ENCODE measurements at places on chromosomes 1 and 21. TPM values are rescaled to one million over a fixed set of nuclear protein-coding genes. Genes with fewer than 3 reads are reported as not detected.

The STIL gene
- 41.4 TPM for total RNA-seq

The CHODL gene
- total RNA-seq = not detected

The F5 gene
- 59.1 TPM for total RNA-seq

The SLC35F3 gene
- total RNA-seq = not detected

The SCAMP3 gene
- total RNA-seq = 82.9 TPM

The DCDC2B gene
- not detected for total RNA-seq

The THEM5 gene
- not detected for total RNA-seq

The G0S2 gene
- 139 TPM for total RNA-seq

The OR6N1 gene
- total RNA-seq = not detected

The GJB4 gene
- not detected for total RNA-seq

The TMEM269 gene
- total RNA-seq = 0.57 TPM

The C1orf94 gene
- total RNA-seq = not detected

The LGR6 gene
- total RNA-seq = 0.19 TPM

The BLACAT1 gene
- total RNA-seq = 0.30 TPM

- DNase-seq = no peak
Observed at GRCh38 chr1:244451539-244451950, at the start of gene ADSS2. Gene ADSS2, minus strand, starts transcription at chr1:244451909. Its CDS starts 92 bp downstream, at chr1:244451817.

DNA sequence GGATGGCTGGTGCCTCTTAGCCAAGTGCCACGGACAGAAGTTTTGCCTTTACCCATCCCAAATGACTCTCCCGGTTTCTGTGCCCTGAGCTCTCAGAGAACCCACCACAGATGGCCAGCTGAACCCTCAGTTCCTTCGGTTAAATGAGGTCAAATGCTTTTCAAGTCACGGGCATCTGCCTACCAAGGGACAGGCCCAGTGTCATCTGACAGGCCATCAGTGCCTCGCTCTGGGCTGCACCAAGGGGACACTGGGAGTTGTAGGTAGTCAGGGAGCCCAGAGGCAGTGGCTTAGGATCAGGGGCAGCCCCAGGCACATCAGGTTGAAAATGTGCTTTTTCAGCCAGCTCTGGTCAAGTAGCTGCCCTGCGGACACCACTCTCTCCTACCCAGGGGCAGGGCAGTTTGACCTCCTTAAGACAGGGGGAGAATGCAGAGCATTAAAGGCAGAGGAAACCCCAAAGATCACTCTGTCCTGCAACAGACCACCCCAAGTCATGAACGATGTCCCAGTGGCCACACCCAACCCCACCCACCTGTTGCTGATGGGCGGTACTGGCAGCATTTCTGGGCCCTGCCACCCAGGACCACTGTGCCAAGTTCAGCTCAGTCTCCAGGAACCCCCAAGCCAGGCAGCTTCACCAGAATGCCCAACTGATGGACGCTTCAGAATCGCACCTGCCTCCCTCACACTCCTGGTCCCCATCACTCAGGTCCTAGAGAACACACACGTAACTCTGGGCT, 60.7 kb downstream of the CASZ1 start:
- no peak for DNase-seq

GRCh38 chr1:18064534-18064933, 43.1 kb upstream of the IGSF21 start:
- no peak for DNase-seq

DNA sequence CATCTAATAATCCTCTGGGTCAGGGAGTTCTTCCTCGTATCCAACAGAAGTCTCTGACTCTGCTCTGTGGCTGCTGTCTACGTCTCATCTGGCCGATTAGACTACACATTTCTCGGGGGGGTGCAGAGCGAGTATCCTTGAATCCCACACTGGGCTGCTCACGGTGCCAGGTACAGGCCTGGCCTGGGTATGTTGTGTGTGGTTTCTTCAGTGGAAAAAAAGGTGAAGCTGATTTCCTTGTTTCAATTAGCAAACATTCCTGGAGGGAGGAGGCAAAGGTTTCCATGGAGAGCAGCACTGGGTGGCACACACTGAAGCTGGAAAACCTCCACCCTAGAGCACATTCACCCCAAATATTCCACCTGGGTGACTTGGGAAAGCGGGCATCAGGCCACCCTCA, 2.0 kb upstream of the RAB7B start:
- no peak for DNase-seq

GRCh38 chr1:155018617-155019348, 14.8 kb downstream of the DCST2 start:
- no peak for DNase-seq

DNA sequence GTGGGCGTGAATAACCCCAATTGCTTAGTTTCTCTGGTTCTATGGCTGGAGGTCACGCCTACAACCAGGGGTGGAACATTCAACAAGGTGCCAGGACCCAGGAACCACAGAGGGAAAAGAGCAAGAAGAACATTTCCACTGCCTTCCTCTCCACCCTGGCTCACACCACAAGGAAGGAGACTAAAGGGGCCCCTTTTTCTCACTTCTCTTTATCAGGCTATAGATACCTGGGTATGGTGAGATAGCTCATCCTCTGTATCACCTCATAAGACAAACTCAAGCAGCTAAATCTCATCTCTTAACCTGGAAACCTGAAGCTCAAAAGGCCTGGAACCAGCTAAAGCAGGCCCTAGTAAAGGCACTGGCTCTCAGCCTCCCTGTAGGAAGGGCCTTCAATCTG, 438.8 kb upstream of the OLFM3 start:
- DNase-seq = no peak

DNA sequence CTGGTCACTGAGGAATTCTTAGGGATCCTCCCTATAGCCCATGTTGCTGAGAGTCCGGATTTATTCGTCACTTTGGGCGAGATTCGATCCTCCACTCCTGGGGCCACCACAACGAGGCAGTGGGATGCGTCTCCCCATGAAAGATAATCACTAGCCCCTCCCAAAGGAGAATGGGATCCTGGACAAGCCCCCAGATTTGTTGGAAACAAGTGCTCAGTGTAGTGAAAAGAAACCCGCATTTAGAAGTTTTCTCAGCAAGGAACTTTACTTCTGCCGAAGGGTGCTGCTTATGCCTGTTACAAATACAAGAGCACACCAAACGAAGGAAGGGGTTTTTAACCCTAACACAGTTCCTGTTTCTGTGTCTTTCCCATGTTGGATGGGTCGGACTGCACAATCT, 83.3 kb downstream of the ZFYVE9 start:
- no peak for DNase-seq

DNA sequence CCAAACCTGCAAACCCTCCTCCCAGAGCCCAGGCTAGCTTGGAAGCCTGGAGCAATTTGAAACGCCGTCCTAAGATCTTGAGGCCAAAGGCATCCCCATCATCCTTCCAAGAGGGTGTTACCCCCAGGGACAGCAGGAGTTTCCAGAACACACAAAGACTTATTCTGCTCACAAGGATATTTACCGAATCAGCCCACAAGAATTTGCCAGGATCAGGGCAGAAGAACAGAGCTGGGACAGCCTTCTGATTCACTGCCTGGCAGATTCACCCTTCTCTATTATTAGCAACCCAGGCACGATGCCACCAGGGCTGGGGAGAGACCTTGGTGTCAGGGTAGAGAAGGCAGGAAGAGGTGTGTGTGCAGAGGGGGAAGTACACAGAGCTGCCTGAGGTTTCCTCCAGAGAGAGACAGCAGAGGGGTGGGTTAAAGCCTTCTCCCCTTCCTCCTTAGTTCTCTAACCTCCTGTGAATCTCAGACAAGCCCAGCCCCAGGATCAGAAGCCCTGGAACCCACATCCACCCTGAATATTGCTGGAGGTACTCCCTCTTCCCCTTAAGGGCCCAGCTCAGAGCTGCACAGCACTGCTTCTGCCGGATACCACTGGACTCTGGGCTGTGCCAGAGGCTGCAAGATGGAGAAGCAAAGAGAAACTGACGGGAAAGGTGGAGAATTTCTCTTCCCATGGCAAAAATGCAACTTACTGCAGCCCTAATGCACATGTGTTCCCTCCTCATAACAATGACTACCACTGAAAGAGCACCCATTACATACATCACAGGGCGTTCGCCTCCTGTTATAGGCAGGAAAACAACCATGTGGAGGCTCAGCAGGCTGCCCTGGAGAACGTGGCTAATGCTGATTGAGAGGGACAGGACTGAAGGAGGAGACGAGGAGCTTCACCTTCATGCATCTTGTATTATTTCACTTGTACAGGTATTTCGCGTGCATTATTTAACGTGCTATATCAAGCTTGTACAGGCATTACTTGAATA, 61.8 kb downstream of the ITPKB start:
- DNase-seq = peak; percentile 92

GRCh38 chr1:6577831-6578525, 1.8 kb upstream of the ZBTB48 start:
- DNase-seq = no peak

DNA sequence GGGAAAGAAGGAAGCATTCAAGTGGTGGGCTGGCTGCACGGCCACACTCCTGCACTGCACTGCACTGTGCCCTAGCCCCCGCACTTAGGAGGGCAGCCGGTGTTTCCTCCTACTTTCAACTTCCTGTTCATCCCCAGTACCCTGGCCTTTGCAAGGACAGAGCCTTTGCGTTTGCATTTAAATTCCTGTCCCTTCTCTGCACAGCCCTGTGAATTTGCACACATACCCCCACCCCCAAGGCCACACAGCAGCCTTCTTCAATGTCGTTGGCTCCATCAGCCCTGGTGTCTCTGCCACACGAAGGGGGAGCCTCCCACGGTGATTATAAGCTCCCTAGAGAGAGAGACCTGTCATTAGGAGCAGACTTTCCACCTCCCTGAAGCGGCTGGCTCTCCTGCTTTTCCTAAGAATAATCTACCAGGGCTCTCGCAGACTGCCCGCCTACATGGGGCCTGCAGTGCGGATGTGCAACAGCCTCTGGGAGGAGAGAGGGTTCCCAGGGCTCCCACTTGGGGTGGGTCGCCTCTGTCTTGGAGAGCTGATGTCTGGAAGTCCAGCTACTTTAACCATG, 13.2 kb upstream of the SLC45A3 start:
- DNase-seq = no peak

GRCh38 chr1:226428791-226429461, 21.0 kb upstream of the PARP1 start:
- DNase-seq = peak; percentile 18

DNA sequence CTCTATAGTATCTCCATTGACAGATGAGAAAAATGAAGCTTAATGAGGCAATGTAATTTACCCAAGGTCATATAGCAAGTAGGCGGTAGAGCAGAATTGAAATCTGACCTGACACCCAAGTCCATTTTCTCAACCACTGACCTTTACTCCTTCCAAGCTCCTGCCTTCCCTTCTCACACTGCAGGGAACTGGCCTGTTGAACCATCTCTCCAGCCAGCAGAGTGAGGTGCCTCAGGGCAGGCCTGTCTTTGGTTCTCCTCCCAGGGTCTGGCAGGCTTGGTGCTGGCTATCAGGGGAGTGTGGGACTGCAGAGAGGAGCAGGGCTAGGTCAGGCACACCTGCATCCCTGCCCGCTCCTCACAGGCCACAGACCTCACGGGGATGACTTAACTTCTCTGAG, 126.8 kb downstream of the BEND5 start:
- DNase-seq = no peak

DNA sequence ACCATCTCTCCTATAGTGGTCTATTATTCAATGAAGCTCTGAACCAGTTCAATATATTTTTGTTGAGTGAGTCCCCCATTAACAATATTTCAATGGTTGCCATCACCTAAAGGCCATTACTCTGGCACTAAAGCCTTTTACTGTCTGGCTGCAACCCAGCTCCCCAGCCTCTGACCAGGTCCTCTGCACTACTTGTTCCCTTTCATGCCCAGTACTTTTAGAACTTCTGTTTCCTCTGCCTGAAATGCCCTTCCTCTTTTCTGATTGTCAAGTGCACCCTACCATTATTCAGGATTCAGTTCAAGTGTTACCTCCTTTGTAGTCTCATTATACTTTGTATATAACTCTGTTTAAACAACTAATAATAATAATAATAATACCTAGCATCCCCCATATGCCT, 30.4 kb upstream of the ZFYVE9 start:
- no peak for DNase-seq

GRCh38 chr1:42788021-42788420, 3.2 kb downstream of the TMEM269 start:
- DNase-seq = no peak

GRCh38 chr1:171563675-171564074, 58.4 kb upstream of the MYOCOS start:
- no peak for DNase-seq

- no peak for DNase-seq
Observed at GRCh38 chr21:37787456-37787855, 128.8 kb downstream of the KCNJ6 start.

- DNase-seq = no peak
Observed at GRCh38 chr1:246919902-246920301, 11.8 kb downstream of the AHCTF1 start.

DNA sequence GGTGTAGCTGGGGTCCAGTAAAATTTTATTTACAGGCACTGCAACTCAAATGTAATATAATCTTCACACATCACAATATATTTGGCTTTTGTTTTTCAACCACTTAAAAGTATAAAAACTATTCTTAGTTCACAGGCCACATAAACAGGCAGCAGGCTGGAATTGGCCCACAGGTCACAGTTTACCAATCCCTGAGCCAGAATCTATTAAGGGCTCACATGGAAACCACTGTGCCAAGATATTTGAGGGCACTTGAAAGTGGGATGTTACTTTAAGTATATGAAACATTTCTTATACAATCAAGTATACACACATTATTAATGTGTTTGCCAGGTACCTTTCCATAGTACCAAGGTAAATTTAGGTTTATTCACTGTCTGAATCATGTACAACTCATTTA, 71.9 kb upstream of the PRDX6 start:
- no peak for DNase-seq

- peak; percentile 15 for DNase-seq
Observed at GRCh38 chr1:115277276-115277675, 60.8 kb downstream of the NGF start.

GRCh38 chr1:61190618-61191432, 108.5 kb downstream of the NFIA start:
- DNase-seq = no peak

DNA sequence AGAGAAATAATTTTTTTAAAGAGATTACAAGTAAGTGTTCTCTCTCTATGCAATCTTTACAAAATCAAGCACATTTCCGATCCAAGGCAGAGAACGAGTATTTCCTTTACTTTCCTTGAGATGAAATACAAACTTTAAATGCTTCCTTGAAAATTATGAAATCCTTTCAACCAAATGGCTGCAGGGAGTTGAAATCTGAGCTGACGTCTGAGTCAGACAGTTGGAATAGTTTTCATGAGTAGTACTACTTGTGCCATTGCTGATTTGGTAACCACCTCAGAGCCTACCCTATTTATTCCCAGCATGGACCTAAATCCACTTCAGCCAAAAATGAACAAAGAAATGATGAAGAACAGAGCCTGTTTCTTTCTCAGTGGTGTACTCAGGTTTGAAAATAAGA, 183.6 kb downstream of the GIPC2 start:
- no peak for DNase-seq

DNA sequence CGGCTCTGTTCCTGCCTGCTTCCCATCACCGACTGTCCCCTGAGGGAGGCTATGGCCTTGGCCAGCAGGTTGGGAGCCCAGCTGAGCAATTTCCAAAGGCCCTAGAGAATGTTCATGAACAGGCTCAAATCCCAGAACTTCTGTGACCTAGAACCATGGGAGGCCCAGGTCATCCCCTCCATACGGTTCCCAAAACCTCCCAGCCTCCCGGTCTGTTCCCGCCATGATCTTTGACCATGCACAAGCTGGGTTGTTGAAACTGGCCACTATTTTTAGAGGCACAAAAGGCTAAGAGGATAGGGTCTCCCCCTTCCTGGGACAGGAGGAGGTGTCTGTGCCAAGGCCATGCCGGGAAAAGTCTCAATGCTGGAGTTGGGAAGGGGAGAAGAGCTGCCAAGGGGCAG, 27.5 kb downstream of the EPHA2 start:
- no peak for DNase-seq

- DNase-seq = no peak
Observed at GRCh38 chr1:111821121-111821745, 65.5 kb downstream of the DDX20 start.

- no peak for DNase-seq
Observed at GRCh38 chr1:43331688-43332087, 5.9 kb upstream of the MPL start.

All from activated naive CD4-positive, alpha-beta T cell treated with anti-CD3 and anti-CD28 coated beads for 36 hours (primary cell).